ENCODE measurements at places on chromosomes 13 and 19.
A peak's percentile ranks its signal among the peaks of the same experiment; 100 is the strongest.

DNA sequence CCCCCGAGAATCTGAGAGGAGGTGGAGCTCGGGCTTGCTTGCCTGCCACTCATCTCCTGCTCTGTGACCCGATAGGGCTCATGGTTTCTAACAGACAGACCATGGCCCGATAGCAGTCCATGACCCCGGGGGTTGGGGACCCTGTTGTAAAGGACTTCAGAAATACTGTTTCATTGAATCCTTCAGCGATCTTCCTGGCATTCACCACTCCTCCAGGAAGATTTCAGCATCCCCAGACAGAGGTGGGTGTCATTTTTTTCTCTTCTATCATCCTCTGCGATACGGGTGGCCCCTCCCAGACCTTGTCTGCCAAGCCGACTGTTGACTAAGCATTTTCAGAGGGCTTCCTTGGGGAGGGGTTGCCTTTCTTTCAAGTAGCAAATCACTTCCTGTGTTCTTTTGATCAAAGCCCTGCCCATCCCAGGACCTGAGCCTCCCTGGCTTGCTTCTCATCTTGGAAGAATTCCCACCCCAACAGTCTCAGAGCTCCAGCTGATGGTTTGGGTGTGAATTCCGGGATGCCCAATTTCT, 1.7 kb downstream of the MYO1F start:
- peak; percentile 57 for DNase-seq

- peak; percentile 10 for DNase-seq
These were observed 717 bp downstream of the SPRYD7 start for GRCh38 chr13:49935171-49936074.

GRCh38 chr13:52848455-52849195, at the start of gene PCDH8:
PCDH8 (minus strand) TSS chr13:52848640; CDS start chr13:52848436, 204 bp downstream.
- DNase-seq: no peak

GRCh38 chr13:84741253-84741652, 859.0 kb upstream of the SLITRK1 start:
- DNase-seq: no peak

GRCh38 chr13:60143775-60144174, 20.0 kb downstream of the DIAPH3 start:
- DNase-seq: no peak

DNA sequence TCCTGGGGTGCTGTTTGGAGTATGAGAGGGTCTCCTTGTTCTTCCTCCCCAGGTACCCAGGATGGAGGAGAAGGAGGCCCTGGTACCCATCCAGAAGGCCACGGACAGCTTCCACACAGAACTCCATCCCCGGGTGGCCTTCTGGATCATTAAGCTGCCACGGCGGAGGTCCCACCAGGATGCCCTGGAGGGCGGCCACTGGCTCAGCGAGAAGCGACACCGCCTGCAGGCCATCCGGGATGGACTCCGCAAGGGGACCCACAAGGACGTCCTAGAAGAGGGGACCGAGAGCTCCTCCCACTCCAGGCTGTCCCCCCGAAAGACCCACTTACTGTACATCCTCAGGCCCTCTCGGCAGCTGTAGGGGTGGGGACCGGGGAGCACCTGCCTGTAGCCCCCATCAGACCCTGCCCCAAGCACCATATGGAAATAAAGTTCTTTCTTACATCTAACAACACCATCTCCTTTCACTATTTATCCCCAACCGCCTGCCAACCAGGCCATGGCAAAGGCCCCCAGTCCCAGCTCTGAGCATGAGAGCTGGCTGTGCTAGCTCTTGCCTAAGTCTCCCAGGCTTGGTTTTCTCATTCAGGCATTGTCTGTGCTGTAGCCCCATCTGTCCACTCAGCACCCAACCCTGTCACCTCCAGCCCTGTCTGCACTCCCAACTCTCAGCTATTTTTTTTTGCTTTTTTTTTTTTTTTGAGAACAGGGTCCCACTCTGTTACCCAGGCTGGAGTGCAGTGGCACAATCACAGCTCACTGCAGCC, 11.2 kb downstream of the DKKL1 start:
- DNase-seq: no peak

DNA sequence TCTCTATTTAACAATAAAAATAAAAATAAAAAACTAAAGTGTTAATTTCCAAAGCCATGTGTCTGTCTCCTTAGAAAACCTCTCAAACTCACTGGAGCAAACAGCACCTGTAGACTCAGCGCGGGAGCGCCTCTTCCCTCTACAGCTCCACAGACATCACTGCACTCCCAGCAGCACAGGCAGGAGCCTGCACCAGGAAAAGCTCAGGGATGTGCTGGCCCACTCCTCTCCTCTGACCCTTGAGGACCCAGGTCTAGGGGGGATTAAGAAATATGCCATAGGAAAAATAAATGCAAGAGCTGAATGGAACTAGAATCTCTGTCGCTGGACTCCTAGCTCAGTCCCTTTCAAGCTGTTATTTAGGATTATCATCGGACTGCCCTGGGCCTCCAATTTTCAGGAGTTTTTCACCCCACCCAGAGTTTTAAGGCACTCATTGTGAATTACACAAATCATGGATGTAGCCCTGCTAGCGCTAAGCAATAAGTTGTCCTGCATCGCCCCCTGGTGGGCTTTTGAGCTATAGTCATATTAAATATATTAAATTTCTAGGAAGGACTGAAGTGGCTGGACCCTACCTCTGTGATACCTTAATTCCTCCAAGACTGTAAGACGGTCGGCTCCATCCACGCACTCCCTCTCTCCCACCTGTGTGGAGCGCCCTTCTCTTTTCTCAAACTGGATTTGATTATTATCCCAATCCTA, 333.9 kb downstream of the UQCRFS1 start:
- DNase-seq: peak; percentile 41

GRCh38 chr13:33348366-33348765, 62.8 kb upstream of the STARD13 start:
- no peak for DNase-seq

DNA sequence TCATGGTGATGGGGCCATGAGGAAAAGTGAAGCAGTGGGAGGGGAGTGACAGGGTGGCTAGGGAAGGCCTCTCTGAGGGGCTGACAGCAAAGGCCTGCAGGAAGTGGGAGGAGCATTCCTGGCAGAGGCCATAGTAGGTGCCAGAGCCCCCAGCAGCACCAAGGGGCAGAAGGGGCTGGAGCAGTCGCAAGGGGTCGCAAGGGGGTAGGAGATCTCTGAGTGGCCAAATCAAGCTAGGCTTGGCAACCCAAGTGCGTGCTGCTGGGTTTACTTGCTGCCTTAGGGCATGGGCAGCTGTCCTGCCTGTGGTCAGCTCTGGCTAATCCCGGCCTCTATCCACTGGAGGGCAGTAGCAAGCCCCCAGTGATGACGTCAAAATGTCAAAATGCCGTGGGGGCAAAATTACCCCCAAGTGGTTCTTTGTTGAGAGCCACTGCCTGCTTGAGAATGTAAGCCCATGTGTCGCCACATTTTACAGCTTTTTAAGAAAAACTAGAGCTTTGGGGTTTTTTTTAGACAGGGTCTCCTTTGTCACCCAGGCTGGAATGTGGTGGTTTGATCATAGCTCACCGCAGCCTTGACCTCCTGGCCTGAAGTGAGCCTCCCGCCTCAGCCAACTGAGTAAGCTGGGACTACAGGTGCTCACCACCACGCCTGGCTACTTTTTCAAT, 11.8 kb downstream of the CCDC97 start:
- DNase-seq: no peak

GRCh38 chr13:113448545-113448884, 4.8 kb downstream of the ADPRHL1 start:
- DNase-seq: no peak

DNA sequence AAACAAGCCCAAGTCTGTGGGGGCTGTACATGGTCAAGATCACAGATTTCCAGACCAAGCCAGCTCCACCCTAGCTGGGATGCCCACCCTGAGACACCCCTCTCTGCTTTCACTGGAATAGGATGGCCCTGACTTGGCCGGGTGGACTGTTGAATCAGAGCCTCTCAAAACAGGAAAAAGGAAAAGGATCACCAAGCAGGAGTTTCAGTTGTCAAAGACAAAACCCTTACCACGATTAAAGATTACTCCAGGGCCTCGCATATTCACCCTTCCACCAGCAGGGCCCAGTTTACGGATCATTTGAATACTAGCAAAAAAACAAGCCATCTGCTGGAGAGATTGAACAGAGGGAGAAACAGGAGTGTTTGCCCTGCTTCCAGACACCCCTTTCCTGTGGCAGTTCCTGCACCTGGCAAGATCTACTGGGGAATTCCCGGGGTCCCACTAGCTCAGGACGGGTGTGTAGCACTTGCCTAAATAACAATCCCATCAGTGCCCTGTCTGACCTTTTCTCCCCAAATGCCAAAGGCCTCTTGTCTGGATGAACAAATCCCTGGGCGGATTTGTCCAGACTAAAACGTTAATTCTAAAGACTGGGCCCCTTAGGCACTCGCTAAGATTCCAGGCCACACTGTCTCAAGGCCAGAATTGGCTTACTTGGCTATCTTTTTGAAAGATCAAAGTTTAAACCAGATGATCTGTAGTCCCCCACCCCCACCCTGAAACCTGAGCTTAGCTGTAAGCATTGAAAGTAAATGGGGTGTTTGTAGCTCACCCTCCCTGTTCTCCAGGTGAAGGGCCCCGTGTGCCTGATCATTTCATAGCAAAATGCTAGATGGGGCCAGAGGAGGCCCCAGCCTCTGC, 38.4 kb downstream of the ACTN4 start:
- no peak for DNase-seq

DNA sequence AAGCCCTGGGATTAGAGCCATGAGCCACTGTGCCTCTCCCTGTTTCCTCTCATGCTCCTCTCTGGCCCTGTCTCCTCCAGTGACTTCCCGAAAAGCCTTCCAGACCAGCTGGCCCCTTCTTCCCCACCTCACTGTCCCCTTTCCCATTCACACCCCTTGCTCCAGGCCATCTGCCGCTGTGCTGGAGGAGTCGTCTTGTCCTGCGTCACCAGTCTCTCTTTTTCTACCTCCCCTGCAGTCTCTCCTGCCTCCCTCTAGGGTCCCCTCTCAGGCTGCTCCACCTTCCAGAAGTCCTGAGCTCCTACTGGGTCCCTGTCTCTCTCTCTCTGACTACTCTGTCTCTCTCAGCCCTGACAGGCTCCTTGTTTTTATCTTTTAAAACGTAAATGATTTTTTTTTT, 5.3 kb upstream of the FFAR1 start:
- no peak for DNase-seq
